ENCODE measurements at places on chromosomes 3 and 15.

DNA sequence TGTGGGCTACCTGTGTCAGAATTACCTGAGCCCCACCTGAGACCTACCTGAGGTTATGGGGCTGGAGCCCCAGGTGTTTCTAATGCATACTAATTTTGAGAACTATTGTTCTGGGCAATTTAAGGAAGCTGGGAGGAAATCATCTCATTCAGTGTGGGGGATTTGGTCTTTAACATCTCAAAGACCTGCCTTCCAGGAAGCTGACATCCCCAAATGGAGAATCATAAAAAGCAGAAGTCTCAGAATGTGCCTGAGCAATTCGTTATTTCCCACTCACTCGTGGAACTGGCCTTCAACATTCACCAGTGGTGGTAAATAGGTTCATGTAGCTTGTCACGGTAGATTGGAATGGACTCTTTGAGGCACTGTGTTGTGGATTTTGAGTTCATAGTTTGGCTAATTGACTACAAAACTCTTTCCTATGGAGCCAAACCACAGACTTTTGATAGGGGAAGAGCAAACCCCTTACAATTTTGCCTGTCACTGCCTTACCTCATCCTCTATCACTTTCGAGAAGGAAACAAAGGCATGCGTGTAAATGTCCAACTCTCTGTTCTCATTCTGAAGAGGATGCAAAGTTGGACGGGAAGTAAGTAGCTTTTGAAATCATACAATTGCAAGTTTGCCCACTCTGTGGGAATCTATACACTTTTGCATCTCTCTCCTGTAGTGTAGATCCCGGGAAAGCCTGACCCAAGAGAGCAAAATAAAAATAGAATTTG, 521.0 kb upstream of the MDFIC2 start:
- no peak for DNase-seq

- DNase-seq = no peak
Measured at GRCh38 chr3:37595784-37596180, 265.9 kb upstream of the CTDSPL start.

GRCh38 chr3:2920103-2920502, 190.1 kb downstream of the IL5RA start:
- no peak for DNase-seq

DNA sequence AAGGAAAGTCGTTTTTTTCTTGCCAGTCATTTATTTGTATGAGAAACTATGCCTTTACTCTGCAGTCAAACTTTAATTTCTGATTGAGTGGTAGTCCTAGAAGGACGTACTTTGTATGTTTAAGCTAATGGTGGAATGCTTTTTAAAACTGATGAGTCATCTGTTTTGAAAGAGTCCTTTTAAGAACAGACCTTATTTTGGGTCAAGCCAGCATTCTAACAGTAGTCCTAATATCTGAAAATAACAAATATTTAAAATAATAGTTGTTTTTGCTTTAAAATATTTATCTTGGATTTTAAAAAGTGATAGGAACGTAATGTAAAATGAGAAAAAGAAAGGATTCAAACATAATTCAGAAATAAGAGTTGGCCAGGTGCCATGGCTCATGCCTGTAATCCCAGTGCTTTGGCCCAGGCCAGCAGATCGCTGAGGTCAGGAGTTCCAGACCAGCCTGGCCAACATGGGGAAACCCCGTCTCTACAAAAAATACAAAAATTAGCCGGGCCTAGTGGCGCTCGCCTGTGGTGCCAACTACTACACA, 1.3 kb upstream of the LRRC58 start:
- no peak for DNase-seq

DNA sequence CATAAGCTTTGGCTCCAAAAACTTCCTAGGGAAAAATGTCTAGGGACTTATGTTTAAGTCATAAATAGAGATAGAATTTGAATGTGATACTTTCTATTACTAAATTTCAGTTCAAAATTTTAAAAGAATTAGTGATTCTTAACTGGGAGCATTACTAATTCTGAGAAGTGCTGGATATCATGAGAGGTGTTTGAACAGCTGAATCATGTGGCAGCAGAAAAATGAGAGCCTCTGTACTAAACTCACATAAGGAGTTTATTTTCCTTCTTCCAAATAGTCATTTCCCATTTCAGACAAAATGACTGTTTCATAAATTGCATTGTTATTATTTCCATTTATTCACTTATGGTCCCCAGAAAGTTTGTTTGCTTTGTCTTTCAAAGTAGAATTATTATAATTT, 62.7 kb downstream of the SLMAP start:
- no peak for DNase-seq

DNA sequence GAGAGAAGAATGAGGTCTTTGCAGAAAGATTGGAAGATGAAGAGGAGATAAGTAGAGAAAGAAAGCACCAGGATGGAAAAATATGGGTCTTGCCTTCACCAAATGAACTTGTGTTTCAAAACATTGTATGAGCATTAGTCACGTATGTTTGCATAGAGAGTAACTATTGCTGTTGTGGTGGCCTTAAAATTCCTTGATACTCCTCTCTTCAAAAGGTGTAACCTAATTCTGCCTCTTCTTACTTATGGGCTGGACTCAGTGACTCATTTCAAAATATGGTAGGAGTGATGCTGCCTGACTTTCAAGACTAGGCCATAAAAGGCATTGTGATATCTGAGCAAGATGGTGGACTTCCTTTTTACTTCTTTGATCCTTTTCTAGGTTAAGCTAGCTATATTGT, 228.7 kb upstream of the ZNF385D start:
- no peak for DNase-seq

- DNase-seq = no peak
Measured at GRCh38 chr15:86127547-86127946, 47.9 kb downstream of the AGBL1 start.

DNA sequence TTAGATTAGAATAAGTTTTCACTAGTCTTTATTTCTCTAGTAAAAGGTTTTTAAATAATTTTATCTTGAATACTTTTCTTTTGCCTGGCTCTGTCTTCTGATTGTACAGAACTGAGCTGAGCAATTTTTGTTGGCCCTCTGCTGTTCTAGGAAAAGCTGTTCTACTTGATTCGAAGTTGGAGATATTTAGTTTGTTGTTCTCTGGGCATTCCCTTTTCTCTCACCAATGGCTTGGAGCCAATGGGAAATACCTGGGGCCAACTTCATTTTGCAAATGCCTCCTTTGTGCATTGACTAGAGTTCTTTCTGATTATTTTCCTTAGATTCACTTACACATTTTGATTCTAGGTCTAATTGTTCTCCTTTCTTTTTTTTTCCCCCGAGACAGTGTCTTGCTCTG, 16.5 kb downstream of the ABHD5 start:
- DNase-seq = no peak

GRCh38 chr3:56413911-56414310, 54.4 kb downstream of the ERC2 start:
- no peak for DNase-seq

DNA sequence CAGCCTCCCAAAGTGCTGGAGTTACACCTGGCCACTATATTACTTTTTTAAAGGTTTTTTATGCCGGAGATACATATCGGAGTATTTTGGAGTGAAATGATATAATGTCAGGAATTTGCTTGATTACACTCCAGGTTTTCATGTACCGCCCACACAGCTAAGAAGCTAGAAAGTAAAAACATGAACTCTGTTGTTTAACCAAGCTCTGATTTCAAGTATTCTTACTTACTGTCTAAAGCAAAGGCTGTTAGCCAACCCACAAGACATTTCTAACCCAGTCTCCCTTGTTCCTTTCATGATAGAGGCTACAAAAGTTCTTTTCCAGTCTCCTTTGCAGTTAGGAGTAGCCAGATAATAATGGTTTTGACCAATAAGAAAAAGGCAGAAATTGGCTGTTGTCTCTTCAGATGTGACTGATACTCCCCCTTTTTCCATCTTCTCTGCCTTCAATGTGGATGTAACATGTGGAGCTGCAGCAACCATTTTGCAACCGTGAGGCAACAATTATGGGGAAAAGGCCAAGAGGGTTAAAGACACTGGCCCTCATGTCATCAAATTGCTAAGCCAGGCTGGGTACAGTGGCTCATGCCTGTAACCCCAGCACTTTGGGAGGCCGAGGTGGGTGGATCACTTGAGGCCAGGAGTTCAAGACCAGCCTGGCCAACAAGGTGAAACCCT, 6.1 kb upstream of the CP start:
- DNase-seq = no peak

GRCh38 chr15:101657968-101658784, 6.0 kb upstream of the TM2D3 start:
- DNase-seq = no peak

GRCh38 chr3:86867982-86868381, 123.0 kb downstream of the VGLL3 start:
- no peak for DNase-seq

GRCh38 chr3:146507331-146508120, 36.9 kb downstream of the PLSCR1 start:
- no peak for DNase-seq

- no peak for DNase-seq
Measured at GRCh38 chr3:159929171-159930141, 59.2 kb upstream of the IL12A start.

- no peak for DNase-seq
Measured at GRCh38 chr3:89245612-89246011, 138.2 kb downstream of the EPHA3 start.

DNA sequence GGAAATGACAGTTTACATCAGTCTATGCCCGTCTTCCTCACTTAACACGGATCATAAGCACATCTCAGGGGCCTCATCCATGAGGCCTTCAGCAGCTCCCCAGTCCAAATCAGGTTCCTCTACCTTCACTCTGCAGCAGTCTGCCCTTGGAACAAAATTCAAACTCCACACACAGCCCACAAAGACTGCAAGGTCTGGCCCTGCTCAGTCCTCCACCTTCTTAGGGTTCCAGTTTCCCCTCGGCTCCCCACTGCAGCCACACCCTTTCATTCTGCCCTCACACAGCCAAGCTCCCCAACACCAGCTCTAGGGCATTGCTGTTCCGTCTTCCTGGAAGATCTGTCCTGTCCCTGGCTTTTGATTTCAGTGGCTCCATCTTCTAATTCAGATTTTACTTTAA, 95.2 kb upstream of the IQSEC1 start:
- no peak for DNase-seq

DNA sequence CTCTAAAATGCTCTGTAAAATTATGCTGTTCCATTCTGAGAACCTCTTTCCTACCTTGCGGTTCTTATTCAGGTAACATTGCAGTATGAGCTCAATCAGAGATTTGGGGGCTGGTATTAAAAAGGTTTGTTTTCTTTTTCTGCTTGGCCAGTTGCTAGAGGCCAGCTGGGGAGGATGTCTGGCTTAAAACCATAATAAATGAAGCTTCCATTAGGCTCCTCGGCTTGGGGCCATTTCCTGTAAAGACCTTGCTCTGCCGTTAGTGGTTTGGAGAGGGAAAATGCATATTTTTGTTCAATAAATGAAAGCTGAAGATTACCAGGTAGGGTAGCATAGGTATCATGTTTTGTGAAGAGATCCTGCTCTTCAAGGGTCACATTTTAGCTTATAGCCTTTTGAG, 55.2 kb downstream of the MCTP2 start:
- no peak for DNase-seq

GRCh38 chr3:27720899-27721716, 1.0 kb downstream of the EOMES start:
- DNase-seq = no peak

DNA sequence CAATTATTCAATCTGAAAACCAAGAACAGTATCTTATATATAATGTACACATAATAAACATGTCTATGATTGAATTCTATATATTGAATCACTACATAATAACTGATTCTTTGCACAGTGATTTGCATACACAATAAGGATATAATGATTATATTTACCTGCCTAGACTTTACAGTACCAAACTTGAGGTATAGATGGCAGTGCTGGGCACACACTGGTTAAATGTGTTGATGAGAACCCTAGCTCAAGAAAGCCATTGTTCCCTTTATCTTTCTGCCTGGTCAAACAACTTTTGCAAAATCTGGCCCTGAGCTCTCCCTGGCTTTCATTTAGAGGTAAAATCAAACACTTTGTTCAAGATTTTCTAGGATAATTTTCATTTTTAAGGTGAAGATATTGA, 697.7 kb downstream of the TUSC7 start:
- DNase-seq = no peak

DNA sequence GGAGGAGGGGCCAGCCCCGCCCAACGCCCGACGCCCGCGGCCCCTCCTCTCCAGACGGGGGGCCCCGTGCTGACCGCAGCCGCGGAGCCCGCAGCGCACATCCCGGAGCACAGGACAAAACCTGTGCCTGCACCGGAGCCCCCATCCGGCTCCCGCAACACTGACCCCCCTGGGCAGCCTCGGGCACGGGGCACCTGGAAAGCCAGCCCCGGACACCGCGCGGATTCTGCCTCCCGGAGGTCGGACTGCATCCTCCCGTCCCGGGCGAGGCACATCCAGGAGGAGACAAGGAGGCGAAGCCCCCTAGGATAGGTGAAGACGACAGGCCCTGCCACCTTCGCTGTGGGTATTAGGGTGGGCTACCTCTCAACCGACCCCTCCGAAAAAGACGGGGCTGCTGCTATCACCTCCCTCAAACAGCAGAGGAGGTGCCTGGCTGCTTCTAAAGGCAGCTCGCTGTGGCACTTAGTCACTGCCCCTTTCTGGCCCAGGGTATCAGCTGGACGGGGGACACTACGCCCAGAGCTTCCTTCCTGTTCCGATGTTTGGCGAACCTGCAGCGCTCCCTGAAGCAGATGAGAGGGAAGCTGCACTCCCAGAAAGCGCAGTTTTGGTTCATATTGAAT, 10.6 kb downstream of the XXYLT1 start:
- DNase-seq = no peak

GRCh38 chr3:127674790-127675189, 2.0 kb downstream of the ABTB1 start:
- no peak for DNase-seq

DNA sequence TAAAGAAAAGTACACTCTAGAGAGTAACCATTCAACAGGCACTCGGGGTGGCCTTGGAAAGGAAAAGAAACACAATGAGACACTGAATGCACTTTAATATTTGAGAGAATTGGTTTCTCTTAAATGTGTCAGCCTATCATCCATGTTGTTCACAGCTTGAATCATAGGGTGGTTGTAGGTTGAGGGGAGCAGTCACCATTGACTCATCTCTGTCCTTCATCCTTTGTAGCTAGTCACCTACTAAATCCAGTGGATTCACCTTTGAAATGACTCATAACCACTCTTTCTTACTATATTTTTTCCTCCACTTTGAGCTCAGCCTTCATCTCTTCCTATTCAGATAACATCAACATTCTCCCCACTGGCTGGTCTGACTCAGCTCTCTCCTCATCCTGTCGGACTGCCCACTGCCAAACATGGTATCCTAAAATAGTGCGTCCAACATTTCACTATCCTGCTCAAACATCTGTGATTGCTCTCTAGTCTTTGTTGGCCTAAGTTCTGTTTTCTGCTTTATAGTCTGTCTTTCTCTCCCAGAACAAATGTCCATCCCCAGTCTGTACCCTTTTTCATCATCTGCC, 182.7 kb upstream of the GADL1 start:
- DNase-seq = no peak

DNA sequence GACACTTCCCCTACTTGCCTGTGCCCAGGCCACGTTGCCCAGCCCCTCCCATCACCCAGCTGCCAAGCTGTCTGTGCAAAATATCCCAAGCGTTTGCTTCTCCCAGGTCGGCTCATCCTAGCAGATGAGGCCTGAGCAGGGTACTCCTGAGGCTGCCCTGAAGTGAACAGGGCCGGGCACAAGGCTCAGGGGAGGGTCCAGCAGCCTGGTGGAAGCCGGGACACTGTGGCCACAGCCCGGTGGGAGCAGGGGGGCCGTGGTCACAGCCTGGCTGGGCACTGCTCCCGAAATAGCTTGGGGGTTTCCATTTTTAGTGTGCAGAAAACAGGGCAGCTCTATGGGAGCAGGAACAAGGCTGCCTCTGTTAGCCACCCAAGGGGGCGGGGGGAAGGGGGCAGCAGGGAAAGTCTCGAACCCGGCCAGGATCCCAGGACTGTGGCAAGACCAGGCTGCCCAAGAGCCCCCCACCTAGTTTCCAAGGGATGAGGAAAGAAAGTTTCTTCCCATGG, 3.4 kb downstream of the PLXNB1 start:
- DNase-seq = no peak

All from stimulated activated CD4-positive, alpha-beta T cell treated with anti-CD3 and anti-CD28 coated beads, Interleukin-1b, Interleukin-23, amount 100 ng/mL, for 1 hour (primary cell).